ENCODE measurements at places on chromosomes 3 and 15.

DNA sequence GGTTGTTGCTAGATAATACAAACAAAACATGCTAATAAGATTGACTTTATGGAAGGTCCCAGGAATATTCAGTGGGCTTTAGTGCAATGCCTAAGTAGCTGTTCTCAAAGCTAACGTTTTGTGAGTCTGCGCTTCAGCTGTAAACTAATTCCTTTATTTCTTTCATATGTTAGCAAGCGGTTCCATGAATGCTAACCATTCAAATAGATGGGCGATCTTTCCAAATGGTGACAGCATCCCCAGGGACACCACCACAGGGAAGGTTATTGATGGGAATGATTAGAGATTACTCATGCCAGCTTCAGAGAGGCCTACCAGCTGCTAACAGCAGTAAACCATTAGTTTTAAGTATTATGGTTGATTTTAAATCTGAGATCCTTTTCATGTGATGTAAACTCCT, 405.7 kb upstream of the MCTP2 start:
- no peak for DNase-seq

GRCh38 chr3:128425846-128426127, 40.9 kb downstream of the DNAJB8 start:
- DNase-seq: no peak

DNA sequence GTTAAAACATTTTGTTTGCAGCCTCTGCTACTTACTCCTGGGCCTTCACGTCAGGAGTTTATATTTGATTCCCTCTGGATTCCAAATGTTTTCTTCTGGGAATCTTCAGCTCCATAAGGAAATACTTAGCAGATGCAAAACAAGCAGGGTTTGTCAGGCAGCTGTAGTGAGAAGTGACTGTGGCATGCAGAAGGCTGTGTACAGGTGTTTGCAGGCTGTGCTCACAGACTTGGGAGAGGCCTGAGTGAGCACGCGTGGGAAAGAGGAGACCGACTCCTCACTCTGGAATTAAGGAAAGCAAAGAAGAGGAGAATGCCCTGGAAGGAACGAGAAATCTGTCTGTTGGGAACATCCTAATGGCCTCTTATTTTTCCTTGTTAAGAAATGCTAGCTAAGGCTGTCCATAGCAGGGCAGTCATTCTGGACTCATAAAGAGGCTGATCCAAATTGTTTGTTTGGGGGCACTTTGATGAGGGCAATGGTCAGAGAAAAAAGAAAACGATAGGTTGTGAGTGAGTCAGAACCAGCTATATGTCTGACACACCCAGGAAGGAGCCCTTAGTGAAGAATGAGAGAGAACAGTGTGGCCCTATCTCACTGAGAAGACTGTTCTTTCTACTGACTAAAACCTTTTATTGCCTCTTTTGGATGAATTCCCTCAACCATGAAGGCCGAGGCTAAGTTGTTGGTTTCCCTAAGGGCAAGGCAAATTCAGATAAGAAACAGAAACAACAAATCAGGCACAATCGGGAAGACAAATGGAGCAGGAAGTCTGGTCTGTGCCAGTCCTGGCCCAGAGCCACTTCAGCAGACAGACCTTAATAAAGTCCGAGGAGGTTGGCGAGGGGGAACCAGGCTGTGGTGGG, 82.6 kb downstream of the TGFBR2 start:
- no peak for DNase-seq

GRCh38 chr3:39130693-39131265, 22.6 kb downstream of the CSRNP1 start:
- DNase-seq: no peak

- no peak for DNase-seq
Measured at GRCh38 chr3:117356091-117356705, 646.6 kb downstream of the TUSC7 start.

GRCh38 chr15:97994236-97994635, 33.7 kb downstream of the ARRDC4 start:
- DNase-seq: no peak

DNA sequence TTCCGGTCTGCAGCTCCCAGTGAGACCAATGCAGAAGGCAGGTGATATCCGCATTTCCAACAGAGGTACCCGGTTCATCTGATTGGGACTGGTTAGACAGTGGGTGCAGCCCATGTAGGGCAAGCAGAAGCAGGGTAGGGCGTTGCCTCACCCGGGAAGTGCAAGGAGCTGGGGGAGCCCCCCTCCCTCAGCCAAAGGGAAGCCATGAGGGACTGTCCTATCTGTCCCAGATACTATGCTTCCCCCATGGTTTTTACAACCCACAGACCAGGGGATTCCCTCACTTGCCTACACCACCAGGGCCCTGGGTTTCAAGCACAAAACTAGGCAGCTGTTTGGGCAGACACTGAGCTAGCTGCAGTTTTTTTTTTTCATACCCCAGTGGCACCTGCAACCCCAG, 71.8 kb downstream of the CPNE4 start:
- DNase-seq: no peak

GRCh38 chr3:81695302-81695701, 66.1 kb downstream of the GBE1 start:
- no peak for DNase-seq

- no peak for DNase-seq
Measured at GRCh38 chr3:146598535-146598934, 6.6 kb downstream of the PLSCR5 start.

- no peak for DNase-seq
Measured at GRCh38 chr15:95326431-95327182, 1003.9 kb upstream of the NR2F2 start.

DNA sequence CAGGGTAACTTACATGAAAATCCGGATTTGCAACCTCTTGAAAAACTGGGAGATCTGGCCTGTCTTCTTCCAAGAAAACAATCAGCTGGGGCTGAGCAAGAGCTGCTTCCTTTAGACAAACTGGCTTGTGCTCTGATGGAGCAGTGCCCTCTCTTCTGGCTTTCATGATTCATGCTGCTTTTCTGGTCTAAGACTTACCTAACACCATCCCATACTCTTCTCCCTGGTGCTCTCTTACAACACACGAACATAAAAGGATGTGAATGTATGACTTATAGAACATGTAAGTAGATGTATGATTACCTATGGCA, 9.9 kb downstream of the TJP1 start:
- no peak for DNase-seq

GRCh38 chr15:94053626-94054025, 177.7 kb upstream of the MCTP2 start:
- no peak for DNase-seq

DNA sequence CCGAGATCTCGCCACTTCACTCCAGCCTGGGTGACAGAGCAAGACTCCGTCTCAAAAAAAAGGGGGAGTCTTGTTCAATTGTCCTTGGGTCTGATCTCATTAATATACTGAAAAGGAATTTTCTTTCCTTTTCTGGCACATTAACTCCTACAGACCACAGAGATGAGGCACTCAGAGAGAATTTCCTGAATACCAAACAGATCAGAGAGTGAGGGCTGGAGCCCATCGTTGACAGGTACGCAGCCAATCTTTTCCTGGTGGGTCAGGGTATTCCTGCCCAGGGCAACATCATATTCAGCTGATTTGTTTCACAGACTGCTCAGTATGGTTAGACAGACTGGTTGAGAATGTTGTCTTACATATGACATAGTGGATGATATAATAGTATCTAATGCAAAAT, 82.8 kb upstream of the TNFSF10 start:
- no peak for DNase-seq

DNA sequence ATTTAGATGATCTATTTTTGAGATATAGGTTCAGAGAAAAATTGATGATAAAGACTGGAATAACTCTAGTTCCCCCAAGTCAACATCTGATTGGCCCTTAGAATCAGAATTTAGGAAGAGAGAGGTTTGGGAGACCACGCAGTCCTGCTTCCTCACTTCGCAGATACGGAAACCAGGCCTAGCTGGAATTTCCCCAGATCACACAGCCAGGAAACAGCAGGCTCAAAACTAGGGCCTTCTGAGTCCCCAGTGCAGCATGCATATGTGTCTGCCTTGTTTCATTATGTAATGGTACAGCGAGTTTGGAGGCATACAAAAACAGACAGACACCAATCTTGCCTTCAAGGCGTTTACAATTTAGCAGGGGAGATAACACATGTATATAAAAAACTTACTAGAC, 177.1 kb upstream of the ICE2 start:
- no peak for DNase-seq

DNA sequence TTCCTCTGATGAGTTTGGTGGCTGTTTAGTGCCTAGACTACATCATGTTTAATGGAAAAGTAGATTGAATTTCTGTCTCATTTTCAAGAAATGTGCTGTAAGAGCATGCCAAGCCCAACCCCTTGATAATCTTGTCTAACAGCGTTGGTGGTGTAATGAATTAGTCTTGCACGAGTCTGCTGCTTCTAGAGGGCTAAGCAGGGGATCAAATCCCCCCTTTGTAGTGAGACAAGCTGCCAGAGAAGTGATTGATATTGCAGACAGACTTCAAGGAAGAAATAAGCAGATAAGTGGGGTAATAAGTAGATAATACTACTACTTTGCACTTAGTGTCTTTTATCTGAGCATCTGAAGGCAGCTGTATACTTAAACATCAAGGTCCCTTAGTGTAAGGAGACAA, 141.4 kb downstream of the TP63 start:
- no peak for DNase-seq

GRCh38 chr3:178686826-178687225, 150.6 kb downstream of the KCNMB2 start:
- DNase-seq: no peak

DNA sequence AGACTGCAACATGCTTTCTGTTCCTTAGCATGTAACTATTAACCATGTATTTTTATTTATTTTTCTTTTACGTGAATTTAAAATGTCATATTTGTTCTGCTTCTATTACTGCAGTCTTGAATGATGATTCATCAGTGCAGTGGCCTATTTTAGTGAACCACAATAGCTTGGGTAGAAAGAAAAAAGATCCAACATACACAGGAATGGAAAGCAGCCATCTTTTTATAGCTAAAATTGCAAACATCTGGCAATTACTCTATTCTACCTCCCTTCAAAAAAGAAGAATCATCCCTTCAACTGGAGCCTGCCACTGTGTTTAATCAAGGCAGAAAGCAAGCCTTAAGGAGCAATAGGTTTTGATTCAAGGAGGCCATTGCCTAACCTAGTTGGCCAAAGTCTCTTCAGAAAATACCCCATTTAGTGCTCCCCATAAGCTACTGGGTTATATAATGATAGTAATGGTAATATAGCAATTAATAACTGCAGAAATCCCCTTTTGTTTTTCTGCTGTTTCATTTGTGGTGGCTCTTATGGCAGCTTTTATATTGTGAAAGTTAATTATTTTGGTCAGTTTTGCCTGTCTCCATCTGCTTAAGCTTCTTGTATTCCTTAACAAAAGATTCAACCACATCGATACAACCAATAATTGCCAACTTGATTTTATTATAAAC, 267.3 kb downstream of the LPP start:
- no peak for DNase-seq

DNA sequence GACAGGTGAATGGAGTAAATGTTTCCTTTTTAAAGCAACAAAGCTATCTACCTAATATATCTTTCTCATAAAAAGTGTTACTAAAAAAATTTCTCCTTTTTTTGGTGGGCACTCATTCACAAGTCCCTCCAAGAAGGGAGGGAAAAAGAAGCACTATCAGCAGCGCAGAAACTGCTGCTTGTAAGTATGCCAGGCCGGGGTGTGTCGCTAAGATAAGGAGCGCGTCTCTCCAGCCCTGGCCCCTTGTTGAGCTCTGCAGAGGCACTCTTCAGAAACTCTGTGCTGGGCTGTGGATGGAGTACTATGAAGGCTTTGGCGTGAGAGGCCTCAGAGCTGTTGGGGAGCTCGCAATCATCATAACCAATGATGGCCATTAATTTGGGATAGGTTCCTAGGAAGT, 49.1 kb downstream of the ZDHHC3 start:
- no peak for DNase-seq

DNA sequence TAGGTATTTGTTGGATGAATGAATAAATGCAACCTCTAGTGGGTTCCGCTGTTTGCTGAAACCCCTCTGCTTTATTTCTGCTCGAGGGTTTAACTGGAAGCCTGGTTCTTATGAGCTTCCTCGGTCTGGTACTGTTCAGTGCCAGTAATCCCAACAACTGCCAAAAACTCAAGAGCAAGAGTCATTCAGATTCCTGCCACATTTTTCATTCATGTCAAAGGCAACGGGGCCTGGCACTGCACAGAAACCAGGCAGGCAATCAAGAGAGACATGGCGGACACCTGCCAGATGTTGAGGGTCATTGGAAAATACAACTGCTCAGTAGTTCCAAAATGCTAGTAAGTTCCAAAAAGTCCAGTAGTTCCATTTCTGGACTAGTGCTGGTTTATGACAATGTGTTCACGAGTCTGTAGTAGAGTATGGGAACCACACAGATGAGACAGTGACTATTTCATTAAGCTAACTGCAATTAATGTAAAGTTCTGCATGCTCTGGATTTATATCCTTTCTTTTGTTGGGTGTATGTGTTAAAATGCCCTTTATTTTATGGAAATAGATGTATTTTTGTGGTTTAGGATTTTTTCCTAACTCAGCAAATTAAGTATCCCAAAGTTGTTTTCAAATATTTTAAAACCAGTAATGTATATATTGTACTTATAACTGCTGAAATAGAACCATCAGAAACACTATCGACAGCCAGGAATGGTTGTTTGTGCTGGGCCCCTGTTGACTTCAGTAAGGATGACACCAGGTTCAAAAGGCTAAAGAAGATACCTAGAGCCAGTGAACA, 22.7 kb upstream of the TMEM41A start:
- no peak for DNase-seq

DNA sequence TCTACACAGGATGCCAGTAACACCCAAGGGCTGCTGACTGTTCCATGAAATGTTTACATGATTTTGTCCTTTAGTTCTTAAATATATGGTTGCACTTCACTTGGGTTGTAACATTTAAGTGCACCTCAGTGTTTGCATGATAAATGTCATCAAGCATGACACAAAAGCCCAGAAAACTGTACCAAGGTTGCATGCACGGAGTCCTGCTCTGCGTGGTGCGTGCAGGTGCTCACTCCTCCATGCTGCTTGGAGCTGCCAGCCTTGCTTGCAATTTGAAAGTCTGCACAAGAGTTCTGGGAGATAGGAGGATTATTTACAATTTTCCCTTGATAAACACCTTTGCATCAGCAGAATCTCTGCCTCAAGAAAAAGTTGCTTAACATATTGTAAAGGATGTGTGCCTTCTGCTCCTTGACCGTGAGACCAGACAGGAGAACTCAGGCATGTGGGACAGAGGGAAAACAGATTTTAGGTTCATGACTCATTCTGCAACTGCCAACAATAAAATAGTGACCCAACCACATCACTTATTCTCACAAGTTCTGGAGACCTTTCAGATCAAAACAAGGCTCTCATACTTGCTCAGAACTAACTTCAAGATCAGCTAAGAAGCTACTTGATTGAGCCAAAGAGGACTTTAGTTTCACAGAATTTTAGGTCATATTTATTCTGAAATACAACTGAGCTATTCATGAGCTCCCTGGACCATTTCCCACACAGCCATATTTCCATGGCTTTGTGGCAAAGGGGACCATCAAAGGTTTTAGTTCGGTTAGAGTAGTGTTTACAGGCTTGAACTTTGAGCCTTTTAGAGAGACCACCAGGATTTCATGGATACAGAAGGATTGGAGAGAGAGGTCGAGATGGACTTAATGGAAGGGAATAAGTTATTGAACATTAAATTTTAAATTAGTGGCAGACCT, 128.4 kb upstream of the ZBED2 start:
- DNase-seq: no peak

- no peak for DNase-seq
Measured at GRCh38 chr3:71016178-71016845, 567.2 kb downstream of the FOXP1 start.

GRCh38 chr3:114323546-114324254, 29.9 kb downstream of the TIGIT start:
- DNase-seq: no peak
